ENCODE measurements at places on chromosomes 4 and X. TPM values are rescaled to one million over a fixed set of nuclear protein-coding genes. Genes with fewer than 3 reads are reported as not detected.

GRCh38 chr4:124487651-124488050, 224.9 kb downstream of the ANKRD50 start:
- no peak for DNase-seq

DNA sequence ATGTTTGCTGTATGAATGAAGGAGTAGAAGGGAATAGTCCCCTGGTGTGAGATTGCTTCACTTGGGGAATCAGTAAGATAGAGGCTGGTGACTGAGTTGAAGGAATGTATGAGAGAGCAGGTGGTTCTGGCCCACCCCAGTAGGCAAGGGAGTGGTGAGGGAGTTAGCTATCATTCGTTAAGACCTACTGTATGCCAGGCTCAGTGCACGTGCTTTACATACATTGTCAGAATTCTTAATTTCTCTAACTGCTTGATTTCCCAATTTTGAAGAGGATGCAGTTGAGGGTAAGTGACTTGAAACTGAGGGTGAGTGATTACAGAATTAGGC, 700 bp downstream of the VMA21 start:
- no peak for DNase-seq

DNA sequence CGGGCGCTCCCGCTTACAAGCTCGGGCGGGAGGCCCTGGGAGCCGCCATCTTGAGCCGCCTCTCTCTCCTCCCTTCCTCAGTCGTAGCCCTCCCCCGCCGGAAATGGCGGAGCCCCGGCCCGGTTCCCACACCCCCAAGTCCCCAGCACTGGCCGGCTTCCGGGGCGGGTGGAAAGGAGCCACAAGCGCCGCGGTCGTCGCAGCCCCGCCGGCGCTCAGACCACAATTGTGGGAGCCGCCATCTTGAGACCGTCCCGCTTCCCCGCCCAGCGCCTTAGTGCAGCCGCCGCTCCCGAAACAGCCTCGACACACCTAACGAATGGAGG, 531 bp downstream of the HCFC1 start:
- peak; percentile 74 for DNase-seq

DNA sequence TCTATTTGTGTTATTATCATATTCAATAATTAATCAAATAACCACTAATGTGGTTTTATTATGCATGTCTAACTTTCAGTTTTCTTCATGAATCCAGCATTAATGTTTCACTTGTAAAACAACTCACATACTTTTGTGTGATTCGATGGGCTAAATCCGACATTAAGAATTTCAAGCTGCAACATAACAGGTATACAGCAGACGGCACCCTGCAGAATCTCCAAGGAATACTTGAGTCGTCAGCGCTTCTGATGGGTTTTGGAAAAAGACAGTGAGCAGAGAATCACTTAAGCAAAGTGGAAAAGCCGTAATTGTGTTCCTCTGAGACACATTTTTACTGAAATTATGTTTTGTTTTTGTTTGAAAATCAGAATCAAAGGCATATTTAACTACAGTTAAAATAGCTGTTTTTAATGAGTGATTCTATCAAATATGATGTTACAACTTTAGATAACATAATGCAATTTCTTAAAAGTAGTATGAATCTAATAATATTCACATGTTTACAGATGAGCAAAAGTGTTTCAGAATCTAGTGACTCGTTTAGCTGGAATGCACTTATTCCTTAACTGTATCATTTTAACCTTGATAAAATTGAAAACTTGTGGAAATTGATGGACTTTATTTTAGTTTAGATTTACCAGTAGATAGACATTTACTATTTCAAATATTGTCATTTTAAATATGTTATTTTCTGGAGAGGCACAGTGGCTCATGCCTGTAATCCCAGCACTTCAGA, 514.8 kb downstream of the CCSER1 start:
- no peak for DNase-seq

GRCh38 chr4:120611092-120611491, 311.4 kb downstream of the PRDM5 start:
- DNase-seq: no peak

The PLS3 gene
- total RNA-seq: 315 TPM

The MAGEC2 gene
- not detected for total RNA-seq

GRCh38 chr4:95361696-95361965, 187.1 kb downstream of the UNC5C start:
- DNase-seq: no peak

The GUCY1A1 gene
- total RNA-seq: not detected

- DNase-seq: no peak
These were observed 5.8 kb downstream of the RXFP1 start for GRCh38 chr4:158527516-158527915.

The TMEM31 gene
- total RNA-seq: 0.55 TPM

DNA sequence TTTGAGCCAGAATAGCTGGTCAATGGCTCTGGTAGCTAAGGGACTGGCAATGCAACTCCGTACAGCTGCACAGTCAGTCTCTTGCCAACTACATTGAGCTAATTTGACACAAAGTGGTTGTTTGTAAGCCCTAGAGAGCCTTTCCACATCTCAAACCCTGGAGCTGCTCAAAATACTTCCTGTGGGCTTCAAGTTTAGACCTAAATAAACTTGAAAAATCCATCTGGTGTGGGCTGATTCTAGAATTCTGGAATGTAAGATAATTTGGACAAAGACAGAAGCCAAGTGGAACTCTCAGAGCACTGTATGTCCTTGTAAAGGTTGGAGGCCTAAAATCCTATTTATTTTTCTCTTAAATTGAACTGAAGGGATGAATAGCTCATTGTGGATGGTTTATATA, 380.8 kb downstream of the SPRY1 start:
- no peak for DNase-seq

GRCh38 chr4:134139188-134139587, 62.4 kb downstream of the PABPC4L start:
- no peak for DNase-seq

The MAGED4 gene
- total RNA-seq: 79.1 TPM

The PABPC5 gene
- total RNA-seq: 3.0 TPM

DNA sequence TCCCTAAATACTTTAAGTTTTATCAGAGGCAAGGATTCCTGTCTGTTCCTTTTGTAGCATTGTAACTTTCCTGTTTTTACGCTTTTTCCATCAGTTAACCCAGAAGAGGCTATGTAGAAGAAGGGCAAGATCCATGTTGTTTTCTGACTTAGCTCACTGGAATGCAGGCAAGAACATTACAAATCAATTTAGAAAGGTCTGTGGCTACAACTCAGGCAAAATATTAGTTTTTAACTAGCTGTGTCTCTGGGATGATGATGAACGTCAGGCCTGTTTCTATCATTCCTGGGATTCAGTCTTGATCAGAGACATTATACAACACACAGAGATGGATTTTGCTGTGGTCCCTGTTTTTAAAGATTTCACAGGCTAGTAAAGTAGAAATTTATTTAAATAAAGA, 813.0 kb upstream of the POU3F4 start:
- DNase-seq: no peak

DNA sequence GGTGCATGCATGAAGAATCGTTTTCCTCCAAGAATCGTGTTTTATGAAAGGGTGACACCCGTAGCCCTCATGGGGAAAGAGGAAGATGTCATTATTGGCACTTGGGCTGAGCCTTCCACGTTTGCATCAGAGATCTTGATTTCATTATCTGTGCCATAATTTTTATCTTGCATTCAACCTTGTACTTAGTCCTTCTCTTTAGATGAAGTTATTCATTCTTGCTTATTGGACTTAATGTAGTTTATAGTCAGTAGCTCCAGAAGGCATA, 66.8 kb downstream of the GAB1 start:
- DNase-seq: no peak

DNA sequence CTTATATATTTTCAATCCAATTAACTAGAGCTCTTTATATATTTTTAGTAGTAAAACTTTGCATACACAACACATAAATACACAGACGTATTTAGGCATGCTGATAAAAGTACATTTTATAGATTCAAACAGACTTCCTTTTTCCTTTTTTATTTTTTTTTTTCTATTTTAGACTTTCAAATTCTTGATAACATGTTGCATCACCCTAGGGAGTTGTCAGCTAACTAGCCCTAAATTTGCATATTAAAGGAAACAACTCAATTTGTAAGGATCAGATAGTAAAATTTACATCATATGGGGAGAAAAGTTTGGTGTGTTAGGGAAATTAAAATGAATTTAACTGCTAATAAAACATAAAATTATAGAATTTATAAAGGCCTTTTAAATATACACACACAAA, 47.4 kb upstream of the APOOL start:
- no peak for DNase-seq

The MTTP gene
- 0.64 TPM for total RNA-seq

The STX18 gene
- 20.9 TPM for total RNA-seq

- DNase-seq: no peak
These were observed 330.9 kb upstream of the PPP1R2C start for GRCh38 chrX:43108828-43109227.

The ADGRG4 gene
- not detected for total RNA-seq

DNA sequence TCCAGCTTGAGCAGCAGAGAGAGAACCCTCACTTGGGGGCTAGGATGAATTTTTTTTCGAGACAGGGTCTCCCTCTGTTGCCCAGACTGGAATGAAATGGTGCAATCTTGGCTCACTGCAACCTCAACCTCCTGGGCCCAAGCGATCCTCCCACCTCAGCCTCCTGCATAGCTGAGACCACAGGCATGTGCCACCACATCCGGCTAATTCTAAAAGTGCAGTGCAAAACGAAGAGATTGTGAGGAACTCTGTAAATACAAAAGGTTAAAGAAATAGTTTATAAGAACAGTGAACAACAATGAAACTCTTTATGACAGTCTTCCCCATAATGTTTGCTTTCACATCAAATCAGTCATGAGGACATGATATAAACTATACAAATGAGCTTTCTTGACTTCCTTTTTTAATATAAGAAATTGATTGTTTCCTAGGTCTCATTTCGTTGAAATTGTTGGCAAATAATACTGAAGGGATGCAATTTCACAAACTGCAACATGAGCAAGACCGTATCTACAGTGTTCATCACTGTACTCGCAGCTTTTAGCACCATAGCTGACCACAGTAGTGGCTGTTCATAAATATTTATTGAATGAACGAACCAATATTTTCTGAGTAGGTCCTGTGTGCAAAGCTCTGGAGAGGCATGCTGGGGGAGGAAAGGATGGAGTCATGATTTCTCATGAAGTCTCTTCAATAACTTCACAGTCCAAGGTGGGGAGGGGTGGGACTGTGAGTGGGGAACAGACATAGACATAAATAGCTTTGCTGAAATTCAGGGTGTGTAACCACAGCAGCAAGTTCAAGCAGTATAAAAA, 116.1 kb downstream of the SHROOM3 start:
- no peak for DNase-seq

DNA sequence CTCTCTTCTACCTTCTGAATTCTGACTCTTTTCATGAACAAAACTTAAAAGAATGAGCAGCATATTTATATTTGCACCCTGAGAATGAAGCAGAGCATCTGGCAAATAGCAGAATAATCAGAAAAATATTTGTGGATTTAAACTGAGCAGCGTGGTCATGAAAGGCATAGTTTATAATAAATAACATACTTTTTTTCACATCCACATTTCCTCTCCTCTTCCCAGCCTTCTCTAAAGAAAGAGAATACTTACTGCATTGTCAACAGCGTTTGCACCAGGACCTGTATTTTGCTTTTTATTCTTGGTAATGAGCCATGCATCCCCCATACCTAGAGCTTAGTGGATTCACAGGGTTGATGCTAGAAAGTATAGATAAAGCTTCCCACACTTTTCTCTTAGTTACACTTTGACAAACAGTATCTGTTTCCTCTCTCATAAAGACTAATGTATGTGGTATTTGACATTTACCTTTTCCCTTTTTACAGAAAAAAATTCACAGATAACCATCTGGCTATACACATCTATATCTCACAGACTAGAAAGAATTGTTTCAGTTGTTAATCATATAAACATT, 131.5 kb downstream of the PRSS12 start:
- no peak for DNase-seq

The CXCL13 gene
- not detected for total RNA-seq

DNA sequence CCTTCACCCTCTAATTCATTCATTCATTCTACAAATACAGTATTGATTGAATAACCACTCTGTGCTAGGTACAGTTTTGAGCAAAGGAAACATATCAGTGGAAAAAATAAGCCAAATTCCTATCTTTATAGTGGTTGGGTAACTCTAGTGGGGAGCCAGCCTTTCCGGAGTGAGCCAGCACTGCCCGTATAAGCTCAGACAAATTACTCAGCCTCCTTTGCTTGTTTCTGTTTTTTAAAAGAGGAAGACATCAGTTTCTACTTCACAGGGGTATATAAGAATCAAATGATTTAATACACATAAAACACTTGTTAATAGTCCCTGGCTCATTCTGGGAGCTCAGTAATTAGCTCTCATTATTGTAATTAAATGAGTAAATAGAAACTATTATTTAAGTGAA, 238.2 kb upstream of the MAD2L1 start:
- DNase-seq: no peak

GRCh38 chr4:169849456-169849855, 91.7 kb upstream of the HPF1 start:
- no peak for DNase-seq

Measured in H9 (cell line).